ENCODE measurements at places on chromosomes 1 and 21.

DNA sequence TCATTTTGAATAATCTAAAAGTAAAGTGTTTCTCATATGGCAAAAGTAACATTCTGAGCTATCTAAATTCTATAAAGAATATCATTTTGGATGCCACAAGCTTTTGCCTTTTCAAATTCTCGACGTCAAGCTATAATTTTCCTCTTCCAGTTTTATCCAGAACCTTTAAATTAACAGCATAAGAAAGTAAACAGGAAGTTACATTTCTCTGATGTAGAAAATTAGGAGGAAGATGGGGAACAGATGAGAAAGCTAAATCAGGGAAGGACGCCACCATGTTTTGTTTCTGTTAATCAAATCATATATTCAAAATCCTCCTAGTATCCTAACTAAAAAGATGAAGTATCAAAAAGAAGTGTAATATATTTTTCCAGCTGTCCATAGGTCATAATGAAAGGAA lies 8.8 kb upstream of the CAMSAP2 start:
- DNase-seq, result no peak

DNA sequence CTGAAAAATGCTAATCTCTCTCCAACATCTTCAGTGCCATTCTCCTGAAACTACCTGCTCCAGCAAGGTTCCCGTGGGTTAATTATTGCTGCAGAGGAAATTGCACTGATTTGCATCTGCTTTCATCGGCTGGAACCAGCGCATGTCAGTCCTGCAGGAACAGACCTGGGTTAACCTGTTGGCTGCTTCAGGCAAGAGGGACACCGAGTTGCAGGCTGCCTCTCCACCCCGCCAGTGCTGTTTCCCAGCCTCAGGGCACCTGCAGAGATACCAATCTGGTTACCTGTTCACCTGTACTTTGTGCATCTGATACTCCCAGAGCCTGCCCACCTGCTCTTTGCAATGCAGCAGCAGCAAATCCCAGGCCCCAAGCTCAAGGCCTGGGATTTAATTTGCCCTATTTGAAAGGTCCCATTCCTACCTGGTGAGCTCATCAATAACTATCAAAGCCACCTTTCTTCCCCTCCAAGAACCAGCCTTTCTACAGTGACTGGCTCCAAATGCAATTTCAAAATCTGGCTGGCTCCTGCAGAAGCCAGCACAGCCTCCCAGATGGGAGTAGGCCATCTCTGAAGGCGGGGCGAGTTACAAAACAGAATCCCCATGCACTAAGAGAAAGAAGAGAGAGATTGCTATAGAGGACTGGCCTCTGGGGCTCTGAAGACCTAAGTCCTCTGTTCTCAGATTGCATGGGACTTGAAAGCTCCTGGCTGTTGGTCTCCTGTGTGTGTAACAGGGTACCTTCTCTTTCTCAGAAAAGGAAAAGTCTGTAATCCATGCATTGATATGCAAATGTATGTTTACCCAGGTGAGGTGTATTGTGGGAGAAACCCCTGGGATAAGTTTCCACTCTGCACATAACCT lies 67.8 kb downstream of the TOMM20 start:
- DNase-seq, result no peak

GRCh38 chr1:205438213-205439158 lies 16.6 kb upstream of the LEMD1 start:
- no peak for DNase-seq

DNA sequence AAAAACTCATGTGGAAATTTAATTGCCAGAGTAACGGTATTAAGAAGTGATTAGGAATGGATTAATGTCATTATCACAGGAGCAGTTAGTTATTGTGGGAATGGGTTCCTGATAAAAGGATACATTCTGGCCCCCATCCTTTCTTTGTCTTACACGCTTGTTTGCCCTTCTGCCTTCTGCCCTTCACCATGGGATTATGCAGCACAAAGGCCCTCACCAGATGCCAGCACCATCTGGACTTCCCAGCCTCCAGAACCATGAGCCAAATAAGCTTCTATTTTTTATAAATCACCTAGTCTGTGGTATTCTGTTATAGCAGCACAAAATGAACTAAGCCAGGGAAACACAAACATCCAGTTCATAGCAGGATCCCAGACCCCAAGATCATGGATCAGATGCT lies 33.9 kb upstream of the POU2F1 start:
- DNase-seq, result no peak

- DNase-seq, result no peak
Measured at GRCh38 chr1:155934936-155935590, 850 bp upstream of the KHDC4 start.

GRCh38 chr21:37339552-37339939 lies 27.0 kb upstream of the DYRK1A start:
- DNase-seq, result peak; percentile 12

- DNase-seq, result no peak
Measured at GRCh38 chr1:236864211-236864610, 69.1 kb downstream of the MTR start.

GRCh38 chr1:54239035-54239383 lies 39.0 kb downstream of the MRPL37 start:
- DNase-seq, result no peak

GRCh38 chr1:14055442-14056223 lies 355.6 kb downstream of the PRDM2 start:
- DNase-seq, result no peak

- no peak for DNase-seq
Measured at GRCh38 chr1:23506376-23507107, 22.6 kb upstream of the ASAP3 start.

- DNase-seq, result no peak
Measured at GRCh38 chr1:226965581-226966440, 25.7 kb downstream of the COQ8A start.

GRCh38 chr1:184287001-184287400 lies 99.8 kb upstream of the C1orf21 start:
- no peak for DNase-seq

GRCh38 chr1:51210676-51211075 lies 25.4 kb upstream of the RNF11 start:
- DNase-seq, result no peak

DNA sequence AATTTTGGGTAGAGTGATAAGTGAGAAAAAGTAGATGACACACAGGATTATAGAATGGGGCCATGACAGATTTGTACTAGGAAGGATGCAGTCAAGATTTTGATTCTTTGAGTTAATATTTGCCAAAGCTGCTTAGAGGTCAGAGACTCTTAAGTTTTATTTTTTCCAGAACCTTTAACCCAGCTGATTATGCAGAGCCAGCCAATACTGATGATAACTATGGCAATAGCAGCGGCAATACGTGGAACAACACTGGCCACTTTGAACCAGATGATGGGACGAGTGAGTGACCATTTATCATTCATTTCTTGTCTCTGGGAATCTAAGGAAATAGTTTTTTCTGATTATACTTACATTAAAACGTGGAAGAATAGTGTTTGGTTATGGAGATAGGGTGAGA lies 16.1 kb downstream of the UBAP2L start:
- DNase-seq, result no peak

- DNase-seq, result peak; percentile 74
Measured at GRCh38 chr1:167687919-167688519, 33.8 kb upstream of the MPZL1 start.

DNA sequence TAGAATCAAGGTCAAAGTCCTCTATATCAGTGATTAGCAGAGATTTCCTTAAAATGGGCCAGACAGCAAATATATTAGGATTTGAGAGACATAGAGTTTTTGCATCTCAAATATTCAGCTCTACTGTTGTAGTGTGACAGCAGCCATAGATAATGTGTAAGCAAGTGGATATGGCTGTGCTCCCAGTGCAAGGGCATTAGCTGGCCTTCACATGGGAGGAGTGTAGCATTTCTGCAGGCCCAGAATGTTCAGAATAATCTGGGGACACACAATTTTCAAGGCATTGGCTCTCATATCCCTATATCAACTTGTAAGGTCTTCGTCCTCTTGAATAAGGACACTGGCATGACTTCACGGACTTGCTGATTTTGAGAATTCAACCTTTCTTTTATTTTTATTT lies 402.3 kb upstream of the ADAMTS5 start:
- no peak for DNase-seq

DNA sequence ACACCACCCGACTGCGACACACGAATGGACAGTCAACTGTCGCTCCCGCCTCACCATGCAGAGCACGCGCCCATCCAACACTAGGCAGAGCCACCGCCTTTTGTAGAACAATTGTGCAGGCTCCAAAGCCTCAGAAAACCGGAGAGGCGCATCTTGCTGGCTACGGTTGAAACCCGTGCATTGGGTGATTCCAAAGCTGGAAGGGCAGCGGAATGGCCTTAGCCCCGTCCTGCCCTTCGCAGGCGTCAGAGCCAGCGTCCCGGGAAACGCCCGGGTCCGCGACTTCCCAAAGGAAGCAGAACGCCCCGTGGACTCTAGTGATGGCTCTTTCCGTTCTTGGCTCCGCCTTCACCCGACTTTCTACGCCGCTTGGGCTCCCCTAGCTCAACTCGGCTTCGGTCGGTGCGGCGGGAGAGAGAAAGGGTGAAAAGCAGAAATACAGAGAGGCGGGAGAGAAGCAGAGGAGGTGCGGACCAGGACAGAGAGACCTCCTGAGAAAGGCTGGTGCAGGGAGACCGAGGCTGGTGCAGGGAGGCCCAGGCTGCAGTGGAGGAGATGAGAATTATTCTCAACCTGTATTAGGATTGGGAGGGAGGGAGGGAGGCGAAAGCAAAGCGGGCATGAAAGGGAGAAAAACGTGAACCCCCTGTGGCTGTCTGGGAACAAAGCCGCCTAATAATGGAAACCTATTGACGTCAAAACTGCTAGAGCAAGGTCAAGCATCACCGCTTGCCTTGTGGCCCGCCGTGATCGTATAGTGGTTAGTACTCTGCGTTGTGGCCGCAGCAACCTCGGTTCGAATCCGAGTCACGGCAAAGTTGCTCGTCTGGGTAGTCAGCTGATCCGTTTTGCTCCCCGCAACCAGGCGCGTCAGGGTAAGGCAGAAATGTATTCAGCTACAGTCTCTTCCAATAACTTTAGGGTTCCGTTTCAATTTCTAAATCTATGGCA lies 99.5 kb downstream of the PRKAB2 start:
- DNase-seq, result no peak

- no peak for DNase-seq
Measured at GRCh38 chr21:15754640-15755039, 24.9 kb downstream of the USP25 start.

GRCh38 chr1:27102707-27103468 lies 52.0 kb downstream of the SLC9A1 start:
- DNase-seq, result no peak

- DNase-seq, result no peak
Measured at GRCh38 chr1:88888750-88889149, 2.6 kb downstream of the GTF2B start.

GRCh38 chr1:81584398-81584797 lies 216.3 kb upstream of the ADGRL2 start:
- no peak for DNase-seq

- no peak for DNase-seq
Measured at GRCh38 chr1:197910120-197910991, 6.8 kb upstream of the LHX9 start.

GRCh38 chr1:17128361-17128760 lies 9.1 kb upstream of the PADI2 start:
- DNase-seq, result no peak

- no peak for DNase-seq
Measured at GRCh38 chr1:165884009-165884689, 56.7 kb downstream of the UCK2 start.

GRCh38 chr1:18540136-18540765 lies 59.5 kb downstream of the KLHDC7A start:
- DNase-seq, result no peak

GRCh38 chr21:26405071-26405470 lies 168.0 kb downstream of the CYYR1 start:
- no peak for DNase-seq

- DNase-seq, result no peak
Measured at GRCh38 chr1:5980314-5981008, 11.8 kb downstream of the NPHP4 start.

- DNase-seq, result no peak
Measured at GRCh38 chr1:78136680-78137079, 90.9 kb downstream of the GIPC2 start.

DNA sequence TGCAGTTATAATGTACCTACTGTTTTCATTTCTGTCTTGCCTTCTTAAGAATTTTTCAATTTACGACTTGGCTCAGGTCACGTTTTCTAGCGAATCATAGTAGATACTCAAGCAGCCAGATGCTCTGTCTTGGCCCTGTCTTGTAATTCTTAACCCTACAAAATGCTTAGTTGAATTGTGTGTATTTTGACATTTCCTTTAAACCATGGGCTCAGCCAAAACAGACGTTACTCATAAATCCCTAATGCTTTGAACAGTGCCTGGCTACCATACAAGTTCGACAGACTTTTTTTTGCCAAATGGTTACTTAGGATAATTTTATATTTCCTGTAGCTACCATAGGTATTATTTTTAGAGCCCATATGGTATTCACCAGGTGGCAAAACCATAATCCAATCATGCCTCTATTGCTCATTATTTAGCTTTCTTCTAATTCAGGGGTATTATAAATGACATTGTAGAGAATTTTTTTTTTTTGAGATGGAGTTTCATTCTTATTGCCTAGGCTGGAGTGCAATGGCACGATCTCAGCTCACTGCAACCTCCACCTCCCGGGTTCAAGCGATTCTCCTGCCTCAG lies 54.3 kb downstream of the KCNK1 start:
- DNase-seq, result no peak

- peak; percentile 99 for DNase-seq
Measured at GRCh38 chr1:1399187-1399871, at the start of gene CCNL2. TSS of gene CCNL2 (minus strand) at chr1:1399335. CDS start at chr1:1399306, 29 bp downstream.
